ENCODE measurements at places on chromosomes 5 and 9.
A peak's percentile ranks its signal among the peaks of the same experiment; 100 is the strongest.

DNA sequence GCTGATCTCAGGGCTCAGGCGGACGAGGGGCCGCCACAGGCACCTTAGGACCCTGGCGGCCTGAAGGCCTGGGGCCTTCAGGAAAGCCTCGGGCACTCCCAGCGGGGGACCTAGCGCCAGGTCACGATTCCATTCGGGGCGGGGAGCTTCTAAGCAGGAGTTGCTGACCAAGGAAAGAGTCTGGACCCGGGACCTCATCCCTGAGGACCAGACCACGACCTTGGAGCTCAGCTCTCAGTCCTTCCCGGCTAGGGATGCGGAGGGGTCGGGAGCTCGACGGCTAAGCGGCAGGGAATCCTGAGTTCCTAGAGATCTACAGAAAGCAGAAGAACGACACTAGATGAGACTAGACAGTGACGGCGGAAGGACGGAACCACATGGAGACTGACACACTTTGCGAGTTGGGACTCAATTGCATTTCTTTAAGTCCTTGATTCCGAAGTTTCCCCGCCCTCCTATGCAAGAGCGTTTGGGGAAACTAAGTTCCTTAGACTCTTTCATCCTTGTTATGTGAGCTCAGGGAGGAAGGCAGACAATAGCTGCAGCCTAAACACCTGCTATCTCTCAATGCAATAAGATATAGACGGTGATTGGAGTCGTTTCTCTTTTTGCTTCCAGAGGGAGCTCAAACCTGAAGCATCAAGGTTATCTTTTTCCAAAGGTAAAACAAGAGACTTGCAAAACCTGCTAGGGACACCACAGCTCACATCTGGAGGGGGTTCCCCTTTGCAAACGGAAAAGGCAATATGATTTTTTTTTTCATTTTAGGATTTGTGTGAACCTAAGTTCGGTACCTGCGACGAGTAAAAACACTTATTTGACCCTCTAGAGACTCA, 9.7 kb downstream of the NR2F1-AS1 start:
- no peak for DNase-seq

GRCh38 chr5:31047621-31048020, 145.9 kb upstream of the CDH6 start:
- DNase-seq, result no peak

GRCh38 chr5:73596705-73597328, 29.2 kb upstream of the ARHGEF28 start:
- DNase-seq, result no peak

DNA sequence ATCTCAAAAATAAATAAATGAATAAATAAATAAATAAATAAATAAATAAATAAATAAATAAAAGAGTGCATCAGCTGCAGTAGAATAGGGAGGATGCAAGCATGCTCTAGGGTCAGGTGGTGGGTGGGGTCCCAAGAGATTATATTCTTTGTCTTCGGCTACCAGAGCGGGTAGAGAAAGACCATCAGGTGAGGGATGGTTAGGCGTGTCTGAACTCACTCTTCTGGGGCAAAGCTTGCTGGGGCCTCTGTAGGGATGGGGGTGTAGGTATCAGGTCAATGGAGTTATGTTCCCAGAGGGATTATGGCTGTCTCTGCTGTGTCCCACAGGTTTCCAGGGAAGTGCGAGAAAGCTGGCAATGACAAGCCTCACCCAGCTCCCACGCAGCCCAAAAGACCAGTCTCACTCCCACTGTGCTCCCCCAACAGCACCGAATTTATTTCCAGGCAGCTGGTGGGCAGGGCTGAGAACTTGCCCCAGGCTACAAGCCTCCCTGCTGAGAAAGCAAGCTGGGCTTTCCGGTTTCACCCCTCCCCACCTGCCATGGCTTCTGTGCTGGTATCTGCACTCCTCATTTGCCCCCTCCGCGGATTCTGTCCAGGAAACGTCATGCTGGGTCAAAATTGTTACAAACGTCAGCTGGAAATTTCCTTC, 180.8 kb downstream of the LURAP1L start:
- DNase-seq, result no peak

DNA sequence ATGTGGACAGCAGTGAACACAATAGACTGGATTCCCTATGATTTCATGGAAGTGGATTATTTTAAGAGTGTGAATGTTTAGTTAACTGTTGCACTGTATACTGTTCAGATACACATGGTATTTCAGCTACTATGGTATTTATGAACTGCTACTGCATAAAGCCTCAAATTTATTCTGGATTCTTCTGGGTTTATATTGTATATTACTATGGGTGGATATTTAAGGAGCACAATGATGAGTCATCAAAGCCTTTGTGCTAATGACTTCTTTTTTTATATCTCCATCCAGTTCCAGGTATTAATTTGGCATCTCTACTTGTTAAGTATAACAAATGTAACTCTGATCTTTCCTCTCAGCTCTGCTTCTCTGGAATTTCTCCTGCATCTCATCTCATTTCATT, 6.8 kb downstream of the KDM4C start:
- no peak for DNase-seq

DNA sequence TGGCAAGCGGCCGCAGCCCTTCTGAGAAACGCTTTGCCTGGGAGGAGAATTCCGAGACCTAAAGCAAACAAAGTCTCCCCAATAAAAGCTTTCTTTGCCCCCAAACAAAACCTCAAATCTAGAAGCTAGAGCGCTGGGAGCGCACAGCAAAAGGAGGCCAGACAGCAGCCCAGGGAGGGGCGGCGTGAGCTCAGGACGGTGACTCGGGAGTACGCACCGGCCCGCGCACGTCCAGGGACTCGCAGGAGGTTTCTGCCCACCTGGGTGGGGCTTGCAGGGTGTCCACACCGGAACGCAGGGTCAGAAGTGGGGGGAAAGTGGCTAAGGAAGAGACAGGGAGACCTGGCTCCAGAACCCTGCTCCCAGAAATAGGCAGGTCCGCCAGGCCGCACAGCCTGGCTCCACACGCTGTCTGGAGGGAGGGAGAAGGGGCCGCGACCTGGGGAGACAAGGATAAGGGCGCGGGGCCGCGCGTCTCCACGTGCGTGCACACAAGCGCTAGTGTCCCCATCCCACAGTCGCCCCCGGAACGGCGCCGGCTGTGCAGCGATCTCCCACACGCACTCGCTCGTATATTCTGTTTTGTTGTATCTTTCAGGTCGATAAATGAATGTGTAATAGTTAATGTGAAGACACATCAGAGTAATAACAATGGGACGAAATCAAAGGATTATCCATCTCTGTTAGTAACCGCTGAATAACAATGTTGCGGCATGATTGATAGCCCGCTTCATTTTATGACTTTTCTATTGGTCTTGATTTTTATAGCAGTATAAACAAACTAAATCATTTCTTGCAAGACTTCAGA, 2.3 kb upstream of the OTP start:
- DNase-seq, result no peak

DNA sequence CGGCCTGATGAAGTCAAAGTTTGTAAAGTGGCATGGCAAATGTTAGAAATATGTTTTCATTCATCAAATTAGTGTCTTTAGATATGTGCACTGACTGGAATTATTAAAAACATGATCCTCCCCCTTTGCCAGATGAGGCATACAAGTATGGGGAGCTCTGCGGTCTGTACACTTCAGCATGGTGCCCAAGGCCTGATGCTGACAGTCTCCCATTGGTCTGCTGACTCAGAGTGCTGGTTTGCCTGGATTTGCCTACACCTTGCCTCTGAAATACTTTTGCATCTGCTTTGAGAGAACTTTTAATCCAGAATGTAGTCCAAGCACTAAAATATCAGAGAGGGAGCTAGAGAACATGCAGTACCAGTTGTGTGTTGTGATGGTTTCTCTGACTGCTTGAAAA, 354.3 kb upstream of the ACTBL2 start:
- DNase-seq, result no peak

DNA sequence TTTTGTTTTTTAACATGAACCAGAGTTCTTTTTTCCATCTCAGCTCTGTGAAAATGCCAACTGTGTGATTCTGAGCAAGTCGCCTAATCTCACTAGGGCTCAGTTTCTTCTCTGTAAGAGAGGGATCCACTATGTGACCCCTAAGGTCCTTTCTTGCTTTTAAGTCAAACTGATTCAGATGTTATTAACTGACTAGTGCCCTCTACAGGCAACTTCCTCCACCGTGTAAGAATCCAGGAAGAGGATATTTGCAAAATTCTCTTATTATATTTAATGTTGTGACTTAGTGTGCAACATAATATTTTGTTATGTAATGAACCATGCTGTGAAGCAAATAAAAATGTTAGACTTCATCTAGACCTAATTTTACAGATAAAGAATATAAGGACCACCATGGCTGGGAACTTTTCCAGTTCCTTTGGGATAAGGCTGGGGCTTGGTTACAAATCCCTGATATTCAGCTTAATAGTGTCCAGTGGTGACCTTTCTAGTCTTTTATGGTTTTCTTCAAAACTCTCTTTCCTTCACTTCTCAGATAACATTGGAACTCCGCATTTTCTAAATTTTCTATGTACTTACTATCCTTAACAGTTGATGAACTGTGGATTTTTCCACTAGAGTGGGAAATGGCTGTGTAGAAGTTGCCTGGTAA, 244.7 kb downstream of the PIK3R1 start:
- DNase-seq, result peak; percentile 5

GRCh38 chr9:73172901-73173215, 21.2 kb downstream of the ANXA1 start:
- no peak for DNase-seq

Data from CD4-positive, alpha-beta T cell treated with Interferon gamma for 1 hour (primary cell).